Kidney epithelial cell (primary cell): ENCODE measurements at places on chromosomes 3 and 15.

DNA sequence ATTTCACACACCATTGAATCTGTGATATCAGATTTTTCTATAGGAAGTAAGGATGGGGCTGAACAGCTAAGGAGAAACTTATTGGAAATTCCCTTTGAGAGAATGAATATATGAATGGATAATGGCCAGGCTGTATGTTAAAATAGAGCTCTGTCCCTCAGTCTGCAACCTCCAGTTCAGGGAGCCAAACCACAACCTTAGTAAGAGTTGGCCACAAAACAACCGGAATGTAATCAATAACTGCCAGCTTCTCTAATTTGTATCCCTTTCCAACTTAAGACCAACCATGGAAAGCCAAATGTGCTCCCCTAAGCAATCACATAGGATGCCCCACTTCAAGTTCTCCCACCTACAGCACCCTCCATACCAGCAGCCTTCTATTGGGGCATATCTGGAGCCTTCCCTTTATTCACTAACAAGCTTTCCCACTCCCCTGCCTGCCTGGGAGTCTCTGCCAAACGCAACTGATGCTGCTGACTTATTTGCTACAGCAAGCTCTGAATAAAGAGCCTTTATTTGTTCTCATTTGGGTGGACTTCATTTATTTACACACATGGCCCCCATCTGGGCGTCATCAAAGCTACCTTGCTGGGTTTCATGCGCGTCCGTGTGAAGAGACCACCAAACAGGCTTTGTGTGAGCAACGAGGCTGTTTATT is 75.4 kb upstream of the LARS2 start:
- DNase-seq = no peak

GRCh38 chr3:180063783-180064182 is 27.0 kb upstream of the PEX5L start:
- DNase-seq = no peak

DNA sequence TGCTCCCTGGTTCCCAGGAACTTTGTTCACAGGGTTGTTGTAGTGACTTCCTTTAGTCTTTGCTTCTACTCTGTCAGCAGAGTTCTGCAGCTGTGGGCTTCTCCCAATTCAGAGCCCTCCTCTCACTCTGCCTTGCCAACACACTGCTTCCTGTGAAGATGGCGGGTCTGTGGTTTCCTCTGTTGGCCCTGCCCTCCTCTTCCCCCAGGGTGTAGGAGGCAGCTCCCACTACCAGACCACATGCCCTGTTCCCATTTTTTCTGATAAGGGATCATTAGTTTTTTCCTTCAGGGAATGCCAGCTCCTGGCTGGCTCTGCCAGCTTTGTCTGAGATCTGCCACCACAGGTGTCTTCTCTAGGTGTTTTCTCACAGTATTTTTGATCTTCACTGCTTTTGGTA is 12.7 kb downstream of the SPSB4 start:
- DNase-seq = no peak

DNA sequence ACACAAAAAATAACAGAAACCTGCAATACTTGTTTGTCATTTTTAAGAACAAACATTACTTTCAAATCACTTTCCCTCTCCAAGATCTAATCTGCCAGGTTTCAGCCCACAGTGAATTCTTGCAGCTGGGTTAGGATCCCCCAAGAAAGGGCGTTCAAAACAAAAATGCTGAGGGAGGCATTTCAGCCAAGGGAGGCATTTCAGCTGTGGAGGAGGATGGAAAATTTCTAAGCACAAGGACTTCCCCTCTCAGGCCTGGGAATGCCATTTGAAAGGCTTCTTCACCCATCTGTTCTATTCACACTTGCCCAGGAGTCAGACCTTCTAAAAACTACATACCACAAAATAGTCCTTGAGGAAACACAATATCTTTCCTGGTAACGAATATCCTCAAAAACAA is 69.1 kb downstream of the P3H2 start:
- DNase-seq = no peak

- no peak for DNase-seq
Measured at GRCh38 chr3:156725682-156726081, 51.3 kb downstream of the TIPARP start.

DNA sequence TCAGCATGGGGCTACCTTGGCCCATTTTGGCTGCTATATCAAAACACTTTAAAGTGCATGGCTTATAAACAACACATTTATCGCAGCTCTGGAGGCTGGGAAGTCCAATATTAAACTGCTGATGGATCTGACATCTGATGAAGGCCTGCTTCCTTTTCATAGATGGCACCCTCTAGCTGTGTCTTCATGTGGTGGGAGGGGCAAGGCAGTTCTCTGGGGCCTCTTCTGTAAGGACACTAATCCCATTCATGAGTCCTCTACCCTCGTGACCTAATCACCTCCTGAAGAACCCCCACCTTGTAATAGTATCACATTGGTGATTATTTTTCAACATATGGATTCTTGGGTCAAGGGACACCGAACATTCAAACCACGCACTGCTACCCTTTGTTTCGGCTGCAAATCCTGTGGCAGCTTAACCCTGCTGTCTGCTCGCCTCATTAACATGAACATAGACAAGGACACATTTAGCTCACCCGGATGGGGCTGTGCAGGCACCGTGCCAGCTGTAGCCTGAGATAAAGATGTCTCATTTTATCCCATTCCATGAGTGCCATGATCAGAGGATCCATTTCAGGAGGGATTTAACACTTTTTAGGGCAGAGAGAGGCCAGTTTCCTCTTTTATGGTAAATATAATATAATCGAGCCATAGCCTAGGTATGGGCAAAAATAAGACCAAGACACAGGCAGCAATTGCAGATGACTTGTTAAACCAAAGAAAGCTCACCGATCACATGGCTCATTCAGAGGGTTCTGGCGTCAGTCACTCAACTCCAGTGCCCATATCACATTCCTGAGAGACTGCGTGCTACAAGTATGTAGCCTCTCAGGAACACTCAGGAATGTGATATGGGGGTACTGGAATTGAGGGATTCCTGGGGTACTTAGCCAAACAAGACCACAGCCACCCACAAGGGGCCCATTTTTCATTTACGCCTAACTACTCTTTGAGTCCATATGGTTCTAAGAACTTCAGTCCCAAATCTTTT is 251.1 kb upstream of the ST8SIA2 start:
- no peak for DNase-seq

- no peak for DNase-seq
Measured at GRCh38 chr15:88450125-88450798, 16.9 kb downstream of the MRPL46 start.

GRCh38 chr3:53863145-53863544 is 16.8 kb downstream of the IL17RB start:
- no peak for DNase-seq

- DNase-seq = peak; percentile 59
Measured at GRCh38 chr15:40845511-40846284, 1.9 kb downstream of the SPINT1 start.

DNA sequence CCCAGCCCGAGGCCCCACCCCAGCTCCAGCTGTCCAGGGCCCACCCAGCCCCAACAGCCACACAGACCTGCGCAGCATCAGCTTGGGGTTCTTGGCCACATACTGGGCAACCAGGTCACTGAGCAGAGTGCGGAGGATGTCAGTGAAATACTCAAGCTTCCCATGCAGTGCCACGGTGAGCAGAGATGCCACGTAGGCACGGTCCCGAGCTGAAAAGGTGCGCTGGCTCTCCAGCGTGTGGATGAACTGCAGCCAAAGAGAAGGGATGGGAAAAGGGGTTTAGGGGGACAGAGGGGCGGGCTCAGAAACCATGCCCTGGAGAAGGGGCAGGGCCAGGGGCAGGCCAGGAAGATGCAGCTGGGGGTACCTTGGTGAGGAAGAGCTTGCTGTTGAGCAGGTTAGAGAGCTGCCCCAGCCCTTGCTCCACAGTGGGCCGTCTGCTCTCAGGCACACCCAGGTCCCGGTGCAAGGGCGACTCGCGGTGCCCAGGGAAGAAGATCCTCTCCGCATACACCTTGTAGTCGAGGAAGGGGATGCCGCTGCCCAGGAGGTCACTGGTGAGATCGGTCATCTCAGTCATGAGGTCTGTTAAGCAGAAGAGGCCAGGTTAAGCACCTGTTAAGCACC is 17.4 kb downstream of the PLXNB1 start:
- no peak for DNase-seq

GRCh38 chr3:15682561-15683185 is 81.1 kb downstream of the BTD start:
- no peak for DNase-seq

- DNase-seq = no peak
Measured at GRCh38 chr15:68404056-68404798, 27.7 kb downstream of the ITGA11 start.

DNA sequence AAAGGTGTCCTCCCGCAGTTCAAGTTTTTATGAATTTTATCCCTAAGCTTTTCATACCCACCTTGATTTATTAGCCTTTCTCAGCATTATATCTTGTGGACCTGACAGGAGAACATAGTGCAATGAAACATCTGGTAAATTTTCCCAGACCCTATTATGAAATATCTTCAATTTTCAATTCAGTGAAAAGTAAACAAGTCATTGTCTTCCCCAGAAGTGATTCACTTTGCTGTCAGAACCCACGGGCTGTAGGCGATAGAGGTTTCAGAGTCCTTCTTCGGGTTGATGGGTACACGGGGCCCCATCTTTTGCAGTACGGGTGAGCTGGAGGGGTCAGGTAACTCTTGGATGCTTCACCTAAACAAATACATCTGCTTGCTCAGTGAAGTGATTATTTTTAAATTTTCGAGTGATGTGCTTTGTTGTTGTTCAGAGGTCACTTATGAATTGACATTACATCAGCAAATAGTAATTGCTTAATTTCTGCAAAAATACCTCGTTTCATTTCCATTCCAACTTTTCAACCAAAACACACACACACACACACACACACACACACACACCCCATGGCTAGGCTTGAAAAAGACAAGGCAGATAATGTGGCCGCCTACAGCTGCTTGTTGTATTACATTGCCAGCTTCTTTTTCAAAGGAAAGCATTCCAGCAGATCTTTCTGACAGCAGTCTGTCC is 102.9 kb downstream of the SEMA6D start:
- DNase-seq = no peak

DNA sequence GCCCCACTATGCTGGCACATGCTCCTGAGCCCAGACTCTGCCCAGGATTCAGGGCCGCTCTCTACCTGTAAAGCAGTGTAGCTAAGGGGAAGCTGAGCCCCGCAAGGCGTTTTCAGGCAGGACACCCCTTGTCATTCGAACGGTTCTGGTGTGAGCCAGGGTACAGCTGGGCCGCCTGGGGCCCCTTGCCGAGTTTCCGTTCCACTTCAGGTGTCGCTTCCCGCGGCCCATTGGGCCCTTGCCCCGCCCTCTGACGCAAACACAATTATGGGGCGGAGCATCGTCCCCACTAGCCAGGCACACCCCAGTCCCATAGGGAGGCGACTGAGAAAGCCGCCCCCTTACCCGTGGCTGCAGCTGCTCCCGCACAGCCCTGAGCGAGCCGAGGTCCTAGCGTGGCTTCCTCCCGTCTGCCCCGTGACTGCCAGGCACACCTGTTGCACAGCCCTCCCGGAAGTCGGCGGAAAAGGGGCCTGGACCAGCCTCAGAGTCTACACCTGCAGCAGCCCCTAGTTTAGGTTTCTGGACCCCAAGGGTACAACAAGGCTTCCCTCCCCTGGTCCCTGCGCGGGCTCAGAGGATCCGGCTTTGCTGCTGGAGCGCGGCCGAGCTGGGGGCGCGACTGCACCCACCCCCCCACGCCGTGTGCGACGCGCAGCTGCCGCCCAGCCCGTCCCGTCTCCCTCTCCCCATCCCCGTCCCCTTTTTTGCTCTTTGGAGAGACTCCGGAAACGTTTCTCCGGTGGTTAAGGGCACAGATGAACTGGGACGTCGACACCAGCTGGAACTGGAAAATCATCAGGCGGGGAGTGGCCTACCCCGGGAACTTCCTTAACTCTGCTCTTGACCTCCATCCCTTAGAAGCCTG is at the start of gene PLSCR2:
Gene PLSCR2, minus strand, starts transcription at position 412 of the 868 bp plus-strand sequence. CDS start 9,657 bp downstream, outside the sequence.
- peak; percentile 4 for DNase-seq

DNA sequence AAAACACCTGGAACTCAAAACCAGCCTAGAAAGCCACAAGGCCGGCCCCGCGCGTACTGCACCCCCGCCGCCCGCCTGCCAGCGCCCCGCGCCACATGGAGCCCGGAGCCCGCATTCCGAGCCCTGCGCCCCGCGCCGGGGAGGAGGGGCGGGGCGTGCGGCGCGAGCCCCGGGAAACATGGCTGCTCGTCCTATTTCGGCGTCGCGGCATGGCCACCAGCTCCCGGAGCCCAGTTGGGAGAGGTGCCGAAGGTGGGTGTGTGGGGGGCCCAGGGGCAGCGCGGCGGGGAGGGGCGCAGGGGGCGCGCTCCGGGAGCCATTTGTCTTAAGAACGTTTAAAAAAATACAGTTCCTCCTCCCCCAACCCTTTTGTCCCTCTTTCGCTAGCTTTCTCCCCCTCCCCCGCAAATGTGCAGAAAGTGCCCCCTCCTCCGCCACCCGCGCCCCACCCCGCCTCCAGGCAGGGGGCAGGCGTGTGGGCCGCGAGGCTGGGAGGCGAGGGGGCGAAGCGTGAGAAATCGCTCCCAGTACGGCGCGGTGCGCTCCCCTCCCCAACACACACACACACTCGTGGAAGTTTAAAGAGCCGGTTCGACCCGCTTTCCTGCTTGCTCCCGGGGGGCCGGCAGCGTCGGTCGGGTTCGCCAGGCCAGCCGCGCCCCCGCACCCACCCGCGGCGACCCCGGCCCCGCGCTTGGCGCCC is 2.5 kb downstream of the ANP32A start:
- no peak for DNase-seq

GRCh38 chr3:117355566-117355965 is 646.0 kb downstream of the TUSC7 start:
- DNase-seq = no peak

DNA sequence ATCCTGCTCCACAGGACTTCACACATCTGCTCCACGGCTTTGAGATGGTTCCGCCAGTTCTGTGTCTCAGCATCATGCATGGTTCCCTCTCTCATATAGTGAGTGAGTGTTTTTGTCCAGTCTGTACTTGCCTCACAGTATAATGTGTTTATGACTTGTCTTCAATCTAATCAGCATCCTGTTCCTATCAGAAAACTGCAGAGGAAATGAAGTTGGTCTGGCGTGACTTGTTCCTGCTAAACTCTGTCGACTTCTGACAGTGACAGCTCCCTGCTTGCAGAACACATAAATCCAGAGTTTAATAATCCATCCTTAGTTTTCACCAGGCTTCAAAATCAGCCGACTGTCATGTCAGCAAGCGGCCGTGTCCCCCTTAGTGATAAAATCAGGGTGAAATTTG is 222.3 kb downstream of the SLCO3A1 start:
- no peak for DNase-seq

GRCh38 chr3:134754768-134755559 is 40.1 kb upstream of the EPHB1 start:
- DNase-seq = no peak

GRCh38 chr3:38043486-38043885 is 4.5 kb downstream of the DLEC1 start:
- no peak for DNase-seq

GRCh38 chr15:53223815-53224214 is 433.7 kb upstream of the ONECUT1 start:
- DNase-seq = no peak

GRCh38 chr15:42404461-42405235 is 45.3 kb downstream of the CAPN3 start:
- DNase-seq = no peak

DNA sequence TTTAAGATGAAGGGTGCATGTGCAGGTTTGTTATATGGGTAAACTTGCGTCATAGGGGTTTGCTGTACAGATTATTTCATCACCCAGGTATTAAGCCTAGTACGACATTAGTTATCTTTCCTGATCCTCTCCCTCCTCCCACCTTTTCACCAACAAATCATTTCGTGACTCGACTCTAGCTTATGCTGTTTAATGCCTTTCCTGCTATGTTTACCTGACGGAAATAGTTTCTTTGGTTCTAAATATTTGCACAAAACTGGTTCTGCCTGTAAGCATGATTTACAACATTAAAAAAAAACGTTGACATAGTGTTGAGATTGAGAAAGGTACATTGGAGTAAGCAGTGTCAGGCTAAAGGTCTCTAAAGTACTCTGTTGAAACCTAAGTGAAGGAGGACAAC is 2.4 kb downstream of the GNL3 start:
- DNase-seq = no peak
